ENCODE measurements at places on chromosomes 2 and 18. TPM values are rescaled to one million over a fixed set of nuclear protein-coding genes. Genes with fewer than 3 reads are reported as not detected.
A peak's percentile ranks its signal among the peaks of the same experiment; 100 is the strongest.

SLC9A4 gene
- polyA plus RNA-seq, result not detected

TNFAIP6 gene
- not detected for polyA plus RNA-seq

CRIM1 gene
- 0.38 TPM for polyA plus RNA-seq

STAM2 gene
- polyA plus RNA-seq, result 2.1 TPM

LRATD1 gene
- not detected for polyA plus RNA-seq

PRSS56 gene
- not detected for polyA plus RNA-seq

WDR75 gene
- 9.5 TPM for polyA plus RNA-seq

DHRS9 gene
- polyA plus RNA-seq, result not detected

TWIST2 gene
- polyA plus RNA-seq, result not detected

DNA sequence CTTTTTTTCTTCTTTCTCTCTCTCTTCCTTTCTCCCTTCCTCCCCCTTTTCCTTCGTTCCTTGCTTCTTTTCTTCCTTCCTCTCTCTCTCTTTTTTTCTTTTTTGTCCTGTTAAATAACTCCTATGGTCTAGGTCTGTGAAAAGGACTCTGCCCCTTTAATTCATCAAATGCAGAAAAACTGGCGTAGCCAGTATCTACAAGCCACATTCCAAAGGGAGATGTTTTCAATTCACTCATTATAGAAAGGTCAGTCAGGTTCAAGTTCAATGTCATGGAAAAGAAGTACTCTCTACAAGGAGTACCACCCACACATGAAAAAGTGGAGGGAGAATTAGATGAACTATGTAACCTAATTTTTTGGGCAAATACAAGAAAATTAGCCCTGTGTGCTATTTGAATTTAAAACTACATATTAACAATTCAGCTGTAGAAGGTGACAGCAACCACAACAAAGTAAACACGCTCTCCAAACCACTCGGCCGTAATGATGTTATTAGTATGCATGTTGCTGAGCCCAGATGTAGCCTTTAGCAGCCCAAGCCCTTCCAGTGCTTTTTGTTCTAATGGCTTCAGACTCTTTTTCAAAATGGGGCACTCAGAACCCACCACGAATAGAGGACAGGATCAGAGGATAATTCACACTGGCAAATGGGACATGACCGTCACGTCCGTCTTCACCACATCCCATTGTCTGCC is 735.4 kb upstream of the FANCL start:
- DNase-seq, result no peak

GRCh38 chr2:8840475-8841091 is 3.2 kb upstream of the KIDINS220 start:
- DNase-seq, result no peak

GRCh38 chr2:239378021-239378917 is 22.6 kb downstream of the HDAC4 start:
- DNase-seq, result no peak

DNA sequence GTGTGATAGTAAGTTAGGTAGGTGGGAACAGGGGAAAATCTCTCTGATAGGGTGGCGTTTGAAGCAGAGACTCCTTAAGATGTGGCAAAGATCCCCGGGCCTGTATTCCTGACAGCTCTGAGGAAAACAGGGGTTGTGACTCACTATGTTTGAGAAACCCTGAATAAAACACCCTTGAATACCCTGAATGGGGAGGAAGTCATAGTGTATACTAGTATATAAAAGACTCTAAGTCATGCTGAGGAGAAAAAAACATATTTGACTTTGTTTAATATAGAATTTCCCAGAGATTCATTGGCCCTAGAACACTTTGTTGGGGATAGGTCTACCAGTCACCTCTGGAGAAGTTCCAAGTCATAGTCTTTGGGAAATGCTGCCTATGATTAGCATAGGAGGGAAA is 590.9 kb downstream of the IRS1 start:
- no peak for DNase-seq

GRCh38 chr2:12684471-12684936 is 32.2 kb upstream of the TRIB2 start:
- no peak for DNase-seq

- DNase-seq, result peak; percentile 34
These were observed 16.3 kb downstream of the ODC1 start for GRCh38 chr2:10431797-10432196.

DNA sequence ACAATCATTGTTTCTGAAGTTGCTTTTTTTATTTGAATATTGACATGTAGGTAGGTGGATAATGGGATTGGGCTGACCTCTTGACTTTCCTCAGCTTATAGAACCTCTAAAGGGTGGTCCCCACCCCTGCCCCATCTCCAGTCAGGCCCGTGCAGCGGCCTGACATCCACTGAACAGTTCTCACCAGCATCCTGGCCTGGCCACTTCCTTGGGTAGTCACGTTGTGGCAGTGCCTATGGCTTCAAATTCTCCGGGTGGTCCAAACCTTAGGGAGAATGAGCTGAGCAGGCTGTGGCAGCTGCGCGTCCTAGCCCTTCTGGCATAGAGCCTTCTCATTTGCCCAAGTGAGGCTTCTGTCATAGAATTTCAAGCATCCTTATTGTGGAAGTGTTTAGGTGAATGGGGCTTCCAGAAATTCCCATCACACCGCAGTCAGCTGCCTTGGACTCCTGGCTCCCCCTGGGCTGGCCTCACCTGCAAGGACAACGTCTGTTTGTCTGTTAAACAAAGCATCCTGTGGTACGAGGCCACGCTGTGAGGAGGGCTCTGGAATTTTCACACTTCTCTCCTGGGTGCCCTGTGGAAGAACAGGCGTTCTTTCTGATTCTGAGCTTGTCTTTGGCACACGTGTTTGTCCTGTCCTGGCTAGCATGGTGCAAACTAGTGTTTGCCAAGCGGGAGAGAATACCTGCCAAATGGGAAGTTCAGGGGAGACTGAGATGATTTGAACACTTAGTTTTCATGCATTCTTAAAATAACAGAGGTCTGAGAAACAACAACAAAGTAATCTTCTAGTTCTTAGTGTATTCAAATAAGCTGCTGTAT is 31.8 kb upstream of the OTOS start:
- no peak for DNase-seq

DNA sequence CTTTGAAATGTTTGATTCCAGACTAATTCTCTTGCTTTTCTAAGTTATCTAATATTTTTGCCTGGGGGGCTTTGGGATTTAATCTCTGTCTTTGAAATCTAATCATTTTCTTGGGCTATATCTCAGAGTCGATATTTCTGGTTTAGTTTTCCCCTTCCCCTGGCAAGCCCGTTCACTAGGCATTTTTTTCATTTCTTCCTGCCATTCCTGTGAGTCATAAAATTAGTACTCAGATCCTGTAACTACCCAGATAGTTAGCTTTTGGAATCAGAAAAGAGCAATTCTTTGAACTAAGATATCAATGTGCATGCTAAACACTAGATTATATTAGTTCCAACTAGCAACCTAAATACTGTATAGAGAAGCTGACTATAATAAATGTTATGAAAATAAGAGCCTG is 29.4 kb upstream of the RNF149 start:
- DNase-seq, result no peak

- DNase-seq, result no peak
These were observed 69.4 kb downstream of the LIPG start for GRCh38 chr18:49631146-49631866.

GRCh38 chr2:48066000-48066399 is 159.7 kb upstream of the FBXO11 start:
- DNase-seq, result no peak

DNA sequence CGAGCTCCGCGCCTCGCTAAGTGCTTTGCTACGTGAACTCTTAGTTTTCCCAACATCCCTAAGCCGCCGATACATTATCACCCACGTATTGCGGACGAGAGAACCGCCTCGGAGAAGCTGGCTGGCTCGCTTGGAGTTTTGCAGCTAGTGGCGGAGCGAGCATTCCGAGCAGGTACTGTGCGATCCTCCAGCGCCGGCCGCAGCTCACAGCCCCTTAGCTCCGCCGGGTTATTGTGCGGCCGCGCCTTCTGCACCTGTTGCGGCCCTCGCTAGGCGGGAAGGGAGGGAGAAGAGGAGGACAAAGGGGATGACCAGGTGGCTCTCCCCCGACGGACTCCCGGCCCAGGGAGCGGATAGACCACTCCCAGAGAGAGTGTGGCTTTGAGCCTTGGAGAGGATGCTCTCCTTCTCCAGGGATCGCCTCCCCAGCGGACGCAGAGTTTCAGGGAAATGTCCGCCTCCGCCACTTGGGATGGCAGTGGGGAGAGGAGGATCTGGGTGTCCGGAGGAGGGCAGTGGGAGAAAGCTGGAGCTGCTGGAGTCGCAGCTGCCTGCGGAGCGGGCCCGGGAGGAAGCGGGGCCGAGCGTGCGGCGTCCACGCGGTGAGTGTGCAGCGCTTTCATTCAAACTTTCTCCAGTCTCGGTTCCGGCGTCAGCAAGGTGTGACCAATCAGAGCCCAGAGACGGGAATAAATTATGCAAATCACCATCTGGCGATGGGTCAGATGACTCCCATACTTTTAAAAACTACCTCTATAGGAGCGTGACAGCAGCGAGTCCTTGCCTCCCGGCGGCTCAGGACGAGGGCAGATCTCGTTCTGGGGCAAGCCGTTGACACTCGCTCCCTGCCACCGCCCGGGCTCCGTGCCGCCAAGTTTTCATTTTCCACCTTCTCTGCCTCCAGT is at the start of gene LIPG:
Gene LIPG, plus strand, starts transcription at position 769 of the 905 bp plus-strand sequence. CDS start 252 bp downstream, outside the sequence.
- DNase-seq, result peak; percentile 18

DNA sequence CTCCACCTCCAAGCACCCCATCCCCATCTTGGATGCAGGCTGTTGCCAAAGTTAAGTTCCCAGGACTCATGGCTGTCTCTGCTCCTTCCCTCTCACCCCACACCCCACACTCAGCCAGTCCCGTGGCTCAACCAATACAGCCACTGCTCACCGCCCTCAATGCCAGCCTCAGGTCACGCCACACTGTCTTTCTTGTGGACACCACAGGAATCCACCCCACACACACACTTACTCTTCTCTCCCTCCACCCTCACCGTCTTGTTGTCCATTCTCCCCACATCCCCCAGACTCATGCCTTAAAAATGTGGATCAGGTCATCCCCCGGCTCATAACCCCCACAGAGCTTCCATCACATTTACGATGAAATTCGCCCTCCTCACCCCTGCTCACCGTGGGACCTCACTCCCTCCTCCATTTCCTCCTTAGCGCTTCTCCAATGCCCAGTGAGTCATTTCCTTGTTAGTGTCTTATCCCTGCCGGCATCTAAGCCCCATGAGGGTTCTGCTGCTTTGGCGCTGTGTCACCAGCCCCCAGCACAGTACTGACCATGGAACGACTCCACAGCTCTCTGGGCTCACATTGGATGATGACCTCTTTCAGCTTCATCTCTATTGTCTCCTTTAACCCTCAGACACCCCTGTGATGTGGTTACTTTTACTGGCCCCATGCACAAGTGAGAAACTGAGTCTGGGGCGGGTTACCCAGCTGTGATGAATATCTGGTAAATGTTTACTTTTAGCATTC is 13.8 kb downstream of the MLPH start:
- no peak for DNase-seq

DNA sequence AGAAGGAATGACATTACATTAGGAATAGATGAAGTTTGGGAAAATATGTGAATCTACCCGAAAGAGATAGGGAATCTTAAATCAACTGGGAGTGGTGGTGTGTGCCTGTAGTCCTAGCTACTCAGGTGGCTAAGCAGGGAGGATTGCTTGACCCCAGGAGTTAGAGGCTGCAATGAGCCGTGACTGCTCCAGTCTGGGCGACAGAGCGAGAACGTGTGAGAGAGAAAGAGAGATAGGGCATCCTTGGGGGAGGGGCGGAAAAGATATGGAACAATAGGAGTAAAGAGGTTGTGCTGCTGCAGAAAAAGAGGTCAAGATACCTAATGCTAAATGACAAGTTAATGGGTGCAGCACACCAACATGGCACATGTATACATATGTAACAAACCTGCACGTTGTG is 47.1 kb upstream of the ADAM23 start:
- no peak for DNase-seq

DNA sequence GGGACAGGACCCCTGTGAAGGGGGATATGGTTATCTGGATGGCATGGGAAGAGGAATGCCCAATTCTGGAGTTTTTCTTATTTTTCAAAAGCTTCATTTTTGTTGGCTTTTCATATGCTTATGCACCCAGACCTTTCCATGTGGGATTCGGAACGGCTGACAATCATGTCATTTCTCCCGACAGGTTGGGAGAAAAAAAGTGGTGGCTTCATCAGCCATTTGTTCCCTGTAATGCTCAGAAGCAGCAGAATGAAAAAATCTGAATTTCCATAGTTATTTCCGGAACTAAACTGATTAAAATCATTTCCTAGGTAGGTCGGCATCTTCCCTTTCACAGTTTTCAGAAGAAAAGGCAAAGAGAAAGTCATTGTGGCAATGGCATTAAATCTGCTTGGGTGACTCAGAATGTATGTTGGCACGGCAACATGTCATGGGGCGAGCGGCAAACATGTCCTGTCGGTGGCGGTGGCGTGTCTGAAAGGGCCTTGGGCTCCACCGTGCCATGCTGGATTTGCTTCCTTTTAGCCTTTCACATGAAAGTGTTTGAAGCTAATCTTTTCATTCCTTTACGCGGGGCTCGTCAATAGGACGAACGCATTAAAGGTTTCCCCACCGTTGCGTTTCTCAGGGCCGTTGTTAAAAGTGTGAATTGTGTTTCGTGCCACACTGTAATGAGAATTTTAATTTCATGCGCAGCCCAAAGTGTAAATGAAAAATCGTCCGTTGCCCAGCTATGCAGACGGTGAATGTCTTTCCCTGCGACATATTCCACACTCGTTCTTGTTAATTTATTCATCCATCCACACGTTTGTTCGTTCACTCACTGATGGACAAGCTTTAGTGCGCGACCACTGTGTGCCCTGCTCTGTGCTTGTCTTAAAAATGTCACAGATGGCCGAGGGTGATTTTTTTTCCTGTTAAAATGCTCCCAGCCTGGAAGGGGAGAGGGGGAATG is 18.5 kb downstream of the ACKR3 start:
- no peak for DNase-seq

DNA sequence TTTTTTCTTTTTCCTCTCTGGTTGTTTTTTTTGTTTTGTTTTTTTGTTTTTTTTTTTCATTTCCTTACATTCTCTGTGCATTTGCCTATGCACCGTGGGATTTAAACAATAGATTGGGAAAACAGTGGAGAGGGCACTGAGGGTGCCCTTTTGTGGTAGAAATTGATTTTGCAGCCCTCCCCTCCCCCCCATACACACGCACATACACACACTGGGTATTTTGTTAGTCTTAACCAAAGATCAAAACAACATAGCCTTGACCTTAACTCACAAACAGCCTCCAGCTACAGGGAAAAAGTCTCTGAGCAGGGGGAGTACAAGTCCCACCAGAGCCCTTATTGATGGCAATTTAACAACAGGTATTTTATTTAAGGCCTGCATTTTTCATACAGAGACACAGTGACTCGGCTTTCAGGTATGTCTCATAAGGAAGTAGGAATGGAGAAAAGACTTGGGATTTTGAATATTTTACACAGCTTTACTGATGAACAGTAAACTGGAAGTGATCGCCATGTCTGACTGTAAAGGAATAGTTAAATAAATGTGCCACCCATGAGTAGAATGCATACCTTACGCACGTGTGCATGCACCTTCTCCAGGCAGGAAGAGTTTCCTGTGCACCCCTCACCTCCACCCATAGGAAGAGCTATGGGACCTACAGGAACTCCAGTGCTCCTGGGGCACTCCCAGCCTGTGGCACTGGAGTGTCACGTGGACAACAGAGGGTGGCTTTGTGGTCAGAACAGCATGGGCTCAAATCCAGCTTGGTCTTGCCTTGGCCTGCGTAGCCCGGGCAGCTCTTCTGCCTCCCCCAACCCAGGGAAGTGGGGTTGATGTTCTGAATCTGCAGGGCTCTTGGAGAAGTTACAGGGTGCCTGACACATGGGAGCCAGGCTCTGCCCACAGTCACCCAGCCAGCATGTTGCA is 266.4 kb downstream of the ANAPC1 start:
- no peak for DNase-seq
